Endodermal cell (in vitro differentiated cells): ENCODE measurements at places on chromosomes 7 and 10.

- no peak for DNase-seq
Measured at GRCh38 chr10:98419469-98420261, 4.7 kb upstream of the PYROXD2 start.

GRCh38 chr10:1213252-1214070 lies 157.3 kb downstream of the WDR37 start:
- DNase-seq, result peak; percentile 36

DNA sequence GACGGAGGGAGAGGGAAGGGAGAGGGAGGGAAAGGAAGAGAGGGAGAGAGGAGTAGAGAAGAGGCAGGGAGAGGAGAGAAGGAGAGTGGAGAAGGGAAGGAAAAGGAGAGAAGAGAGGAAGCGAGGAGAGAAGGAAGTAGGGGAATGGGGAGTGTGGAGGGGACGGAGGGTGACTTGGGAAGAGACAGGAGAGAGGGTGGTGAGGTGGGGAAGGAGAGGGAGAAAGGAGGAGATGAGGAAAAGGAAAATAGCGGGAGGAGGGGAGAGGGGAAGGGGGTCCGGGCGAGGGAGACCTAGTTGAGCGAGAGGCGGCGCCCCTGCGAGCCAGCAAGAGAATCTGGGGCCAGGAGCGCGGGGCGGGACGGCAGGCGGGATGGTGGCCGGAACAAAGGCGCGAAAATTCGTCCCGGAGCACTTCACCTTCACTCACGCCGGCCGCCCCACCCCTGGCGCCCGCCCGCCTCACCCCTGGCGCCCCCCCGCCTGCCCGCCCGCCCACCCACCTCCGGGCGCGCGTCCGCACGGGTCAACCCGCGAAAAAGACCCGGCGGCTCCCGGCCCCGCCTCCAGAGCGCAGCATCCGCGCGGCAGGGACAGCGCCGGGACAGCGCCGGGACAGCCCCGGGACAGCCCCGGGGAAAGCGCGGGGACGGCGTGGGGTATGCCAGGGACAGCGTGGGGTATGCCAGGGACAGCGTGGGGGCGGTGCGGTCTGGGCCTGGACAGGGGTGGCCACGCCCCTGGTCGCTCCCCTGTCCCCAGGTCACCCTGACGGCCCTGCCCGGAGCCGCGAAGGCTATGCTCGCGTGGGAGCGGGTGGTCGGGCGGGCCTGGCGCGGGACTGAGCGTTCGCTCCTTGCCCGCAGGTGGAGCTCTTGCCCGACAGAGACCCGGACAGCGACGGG lies 4.2 kb downstream of the VSTM2A start:
- DNase-seq, result peak; percentile 94

DNA sequence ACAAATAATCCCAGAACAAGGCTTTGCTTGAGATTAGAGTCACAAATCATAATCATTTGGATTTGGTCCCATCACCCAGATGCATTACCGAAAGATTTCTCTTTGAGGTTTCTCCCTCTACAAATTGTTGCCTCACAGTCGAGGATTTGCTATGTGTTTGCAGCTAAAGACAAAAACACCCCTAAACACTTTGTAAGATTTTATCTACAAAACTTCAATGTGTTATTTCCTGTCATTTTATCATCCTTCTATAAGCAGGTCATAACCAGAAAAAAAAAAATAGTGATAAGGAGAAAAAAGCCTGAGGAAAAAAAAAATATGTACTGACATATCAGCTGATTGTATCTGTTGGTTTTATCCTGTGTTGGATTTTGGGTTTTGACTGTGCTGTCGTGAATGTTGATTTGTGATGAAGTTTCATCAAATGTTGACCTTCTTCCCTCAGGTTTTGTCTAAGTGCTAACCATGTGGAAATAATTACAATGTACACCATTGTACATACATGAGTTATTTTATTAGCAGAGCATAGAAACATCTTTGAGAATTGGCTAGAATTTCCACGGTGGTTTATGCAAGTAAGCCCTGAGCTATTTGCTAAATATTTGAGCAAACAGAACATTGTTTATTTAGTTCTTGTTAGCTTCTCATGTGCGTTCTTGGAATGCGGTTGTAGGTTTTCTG lies 274.4 kb downstream of the NEBL start:
- DNase-seq, result no peak

DNA sequence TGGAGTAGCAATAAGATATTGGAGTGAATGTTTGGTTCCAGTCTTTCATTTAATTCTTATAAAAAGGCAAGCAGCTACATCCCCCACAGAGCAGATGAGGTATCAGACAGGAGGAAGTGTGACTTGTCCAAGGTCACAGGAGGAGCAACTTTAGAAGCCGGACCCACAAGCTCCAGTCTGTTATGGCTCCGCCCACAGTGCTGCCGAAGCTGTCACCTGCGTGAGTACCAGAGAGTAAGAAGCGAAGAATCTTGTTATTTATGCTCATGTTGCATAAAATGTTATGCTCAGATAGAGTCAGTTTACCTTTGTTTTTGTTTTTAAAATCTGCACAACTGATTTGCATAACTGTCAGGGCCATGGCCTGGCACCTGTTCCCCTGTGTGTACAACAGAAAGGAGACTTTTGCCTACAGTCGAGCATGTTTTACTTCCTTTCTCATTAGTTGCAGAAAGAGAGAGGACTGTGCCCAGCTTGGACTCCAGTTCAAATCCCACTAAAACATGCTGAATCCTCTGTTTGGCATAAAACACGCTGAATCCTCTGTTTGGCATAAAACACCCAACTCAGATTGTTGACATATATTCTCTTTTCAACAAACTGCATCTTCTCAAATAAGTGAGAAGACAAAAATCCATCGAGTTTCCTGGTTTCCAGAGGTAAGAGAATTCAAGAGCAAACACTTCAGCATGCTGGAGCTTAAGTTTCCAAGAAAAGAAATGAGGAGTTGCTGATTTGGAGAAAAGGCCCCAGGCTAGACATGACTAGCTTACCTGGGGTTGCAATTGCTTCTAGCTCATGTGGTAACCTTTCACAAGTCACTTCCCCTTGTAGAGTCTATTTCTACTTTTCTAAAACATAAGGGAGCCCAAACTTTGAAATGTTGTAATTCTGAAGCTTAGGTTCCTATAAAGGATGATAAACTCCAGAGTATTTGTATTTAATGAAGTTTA lies 409.8 kb upstream of the ZMIZ1 start:
- no peak for DNase-seq

GRCh38 chr10:75115137-75115536 lies 3.7 kb downstream of the SAMD8 start:
- DNase-seq, result no peak

- DNase-seq, result no peak
Measured at GRCh38 chr10:126131341-126131740, 235.0 kb downstream of the FANK1 start.

DNA sequence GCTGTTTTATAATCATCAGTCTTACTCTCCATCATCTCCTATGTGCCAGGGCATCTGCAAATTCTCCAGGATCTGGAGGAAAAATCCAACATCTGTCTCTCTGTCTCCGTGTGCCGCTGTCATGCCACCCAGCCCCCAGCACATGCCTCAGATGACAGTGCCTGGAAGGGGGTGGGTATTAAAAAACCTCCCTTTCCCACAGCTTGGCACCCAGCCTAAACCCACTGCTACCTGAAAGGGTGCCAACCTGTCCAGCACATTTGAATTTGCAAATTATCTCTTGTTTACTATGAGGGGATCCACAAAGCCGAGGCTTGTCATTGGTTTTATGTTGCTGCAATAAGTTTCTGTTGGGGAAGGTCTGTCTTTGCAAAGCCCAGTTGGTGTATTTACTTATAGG lies 73.1 kb downstream of the EMX2 start:
- DNase-seq, result peak; percentile 4

- no peak for DNase-seq
Measured at GRCh38 chr7:1020849-1021251, 23.5 kb upstream of the GPR146 start.

DNA sequence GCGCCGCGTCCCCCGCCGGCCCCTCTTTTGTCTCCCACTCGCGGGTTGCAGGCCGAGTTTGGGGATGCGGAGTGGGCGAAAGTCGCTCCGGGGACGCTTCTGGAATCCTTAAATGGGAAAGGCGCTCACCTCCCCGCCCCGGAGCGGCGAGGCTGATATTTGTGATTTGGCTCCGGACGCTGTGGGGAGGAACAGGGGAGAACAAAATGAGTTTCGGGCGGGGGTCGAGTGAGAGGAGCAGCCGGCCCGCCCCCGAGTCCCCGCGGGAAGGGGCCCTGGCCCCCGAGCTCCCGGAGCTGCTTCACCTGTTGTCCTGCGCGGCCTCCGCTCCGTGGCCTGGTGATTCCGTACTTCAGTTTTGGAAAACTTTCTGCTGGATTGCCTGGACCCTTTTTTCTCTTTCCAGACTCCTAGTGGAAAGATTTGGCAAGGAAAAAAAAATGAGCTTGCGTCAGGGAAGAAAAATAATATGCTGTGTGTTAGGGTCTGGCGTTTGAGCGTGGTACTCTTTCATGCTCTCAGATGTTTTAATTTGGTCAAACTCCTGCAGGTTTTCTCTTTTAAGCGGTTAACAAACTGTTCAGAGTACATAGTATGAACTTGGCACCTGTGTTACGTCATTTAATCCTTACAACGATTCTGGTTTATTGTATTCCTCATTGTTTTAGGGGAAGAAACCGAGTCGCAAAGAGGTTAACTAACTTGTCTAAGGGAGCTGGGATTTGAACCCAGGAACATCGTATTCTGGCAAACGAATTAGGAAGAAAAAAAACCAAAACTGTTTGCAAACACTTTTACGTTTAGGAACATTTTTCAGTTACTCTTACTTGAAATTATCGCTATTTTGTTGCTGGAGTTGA lies 924 bp downstream of the BMPR1A start:
- DNase-seq, result peak; percentile 65

DNA sequence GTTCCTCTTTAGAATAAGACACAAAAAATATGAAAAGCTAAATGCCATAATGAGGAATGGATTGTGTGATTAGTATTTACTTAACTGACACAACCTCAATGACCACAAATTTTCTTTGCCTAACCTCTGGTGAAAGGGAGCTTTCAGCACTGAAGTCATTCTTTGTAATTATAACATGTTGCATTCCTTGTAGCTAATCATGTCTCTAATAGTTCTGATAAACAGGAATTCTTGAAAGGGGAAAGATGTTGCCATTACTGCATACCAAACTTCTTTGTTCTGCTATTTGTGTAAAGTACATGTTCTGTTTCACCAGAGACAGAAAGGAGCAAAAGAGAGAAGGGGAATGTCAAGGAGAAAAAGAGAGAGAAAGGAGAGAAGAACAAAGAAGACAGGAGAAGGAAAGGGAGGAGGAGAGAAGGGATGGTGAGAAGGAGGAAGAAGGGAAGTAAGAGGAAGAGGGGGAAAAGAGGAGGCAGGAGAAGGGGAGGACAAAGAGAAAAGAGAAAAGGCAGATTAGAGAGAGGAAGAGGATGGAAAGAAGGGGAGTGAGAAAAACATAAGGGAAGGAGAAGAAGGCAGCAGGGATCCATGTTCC lies 120.9 kb downstream of the SEMA3D start:
- no peak for DNase-seq

GRCh38 chr10:3433988-3434387 lies 261.4 kb upstream of the PITRM1 start:
- no peak for DNase-seq

DNA sequence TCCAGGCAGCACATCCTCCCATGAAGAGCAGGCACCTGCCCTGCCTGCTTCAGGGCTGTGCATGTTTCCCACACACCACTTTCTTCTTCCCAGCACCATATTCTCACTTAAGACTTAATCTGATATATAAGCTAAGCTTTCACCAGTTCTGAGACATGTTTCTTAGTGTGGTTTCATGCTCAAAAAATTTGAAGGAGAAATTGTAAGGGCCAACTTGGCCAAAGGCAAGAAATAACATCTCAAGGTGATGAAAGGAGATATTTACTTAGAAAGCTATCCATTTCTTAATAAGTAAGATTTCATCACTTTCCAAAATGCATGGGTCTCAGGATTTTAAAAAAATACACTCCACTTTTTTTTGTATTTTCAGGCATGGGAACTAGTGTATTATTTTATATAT lies 468.1 kb upstream of the AKR1E2 start:
- no peak for DNase-seq

DNA sequence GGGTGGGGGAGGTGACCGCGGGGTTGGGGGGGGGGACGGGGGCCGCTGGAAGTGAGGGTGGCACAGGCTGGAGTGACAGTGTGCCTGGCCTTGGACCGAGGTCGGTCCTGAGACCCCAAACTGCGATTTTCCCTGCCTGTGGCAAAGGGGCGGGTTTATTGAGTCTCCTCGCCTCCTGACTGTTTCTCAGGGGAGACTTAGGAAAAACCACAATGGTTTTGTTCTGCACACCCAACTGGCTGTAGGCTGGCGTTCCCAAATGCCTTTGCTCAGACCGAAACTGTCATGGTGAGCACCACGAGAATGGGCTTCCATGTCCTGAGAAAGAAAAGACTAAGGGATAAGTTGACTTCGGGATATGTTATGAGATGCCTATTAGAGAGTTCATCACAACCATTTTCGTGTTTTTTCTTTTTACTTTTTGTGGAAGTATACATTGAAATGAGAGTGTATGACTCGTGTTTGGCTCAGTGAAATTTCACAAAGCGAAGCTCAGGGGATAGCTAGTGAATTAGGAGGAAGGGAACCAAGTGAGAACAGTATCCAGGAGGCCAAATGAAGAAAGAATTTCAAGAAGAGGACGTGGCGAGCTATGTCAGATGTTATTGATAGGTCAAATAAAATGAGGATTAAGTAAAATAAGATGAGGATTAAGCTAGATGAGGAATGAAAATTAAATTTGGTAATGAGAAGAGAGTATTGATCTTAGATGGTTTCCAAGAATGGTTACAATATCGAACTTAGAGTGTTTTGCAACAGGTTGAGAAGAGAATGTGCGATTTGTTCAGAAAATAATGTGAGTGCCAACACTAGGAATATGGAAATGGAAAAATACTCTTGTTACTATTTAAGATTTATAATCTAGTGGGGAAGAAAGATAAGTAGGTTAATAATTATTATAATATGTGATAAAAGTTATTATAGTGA lies 918 bp downstream of the NET1 start:
- peak; percentile 66 for DNase-seq

GRCh38 chr10:132617737-132618052 lies 80.1 kb downstream of the INPP5A start:
- DNase-seq, result no peak

- no peak for DNase-seq
Measured at GRCh38 chr7:52540041-52540440, 495.4 kb upstream of the POM121L12 start.

DNA sequence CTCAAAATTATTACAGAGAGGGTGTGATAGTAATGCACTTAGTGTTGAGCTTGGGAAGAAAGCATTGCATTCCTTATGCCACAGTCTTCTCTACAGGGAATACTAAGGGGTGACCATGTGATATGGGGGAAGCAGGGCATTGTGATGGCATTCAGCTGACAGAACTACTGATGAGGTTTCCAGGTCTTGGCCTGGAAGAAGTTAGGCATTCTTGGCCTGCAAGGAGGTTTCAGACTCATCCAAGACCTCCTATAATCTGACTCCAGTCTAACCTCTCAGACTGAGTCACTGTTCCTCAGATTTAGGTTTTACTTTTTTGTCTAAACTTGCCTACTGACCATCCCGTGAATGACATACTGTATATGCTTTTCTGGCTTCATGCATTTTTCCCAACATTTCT lies 7.9 kb downstream of the STMP1 start:
- no peak for DNase-seq

DNA sequence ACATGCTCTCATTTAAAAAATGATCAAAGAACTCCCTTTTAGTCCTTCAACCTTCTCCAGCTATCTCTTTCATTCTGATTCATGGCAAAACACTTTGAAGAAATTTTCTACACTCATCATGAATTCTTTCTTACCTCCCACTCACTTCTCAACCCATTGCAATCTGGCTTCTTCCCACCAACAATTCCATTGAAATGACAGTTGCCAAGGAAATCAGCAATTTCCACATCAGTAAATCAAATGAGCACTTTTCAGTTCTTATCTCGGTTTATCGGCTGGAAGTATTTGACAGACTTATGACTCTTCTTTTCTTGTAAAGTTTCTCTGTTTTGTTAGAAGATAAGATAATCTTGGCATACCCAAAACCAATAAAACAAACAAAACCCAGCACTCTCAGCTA lies 99.1 kb upstream of the CACNA2D1 start:
- DNase-seq, result no peak
